Non-pigmented ciliary epithelial cell (primary cell): ENCODE measurements at places on chromosomes 2 and 18.

DNA sequence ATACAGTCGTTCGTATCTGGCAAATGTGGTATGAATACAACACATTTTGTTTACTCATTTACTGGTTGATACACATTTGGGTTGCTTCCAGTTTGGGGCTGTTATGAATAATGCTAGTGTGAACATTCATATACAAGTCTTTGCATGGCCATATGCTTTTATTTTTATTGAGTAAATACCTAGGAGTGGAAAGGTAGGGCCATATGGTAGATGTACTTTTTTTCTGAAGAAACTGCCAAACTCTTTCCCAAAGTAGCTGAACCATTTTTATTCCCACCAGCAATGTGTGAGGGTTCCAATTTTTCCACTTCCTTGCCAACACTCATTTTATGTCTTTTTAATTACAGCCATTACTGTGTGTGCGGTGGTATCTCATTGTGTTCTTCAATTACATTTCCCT is 496.2 kb upstream of the NRXN1 start:
- no peak for DNase-seq

- DNase-seq = no peak
Observed at GRCh38 chr2:198098918-198099317, 294.5 kb downstream of the PLCL1 start.

DNA sequence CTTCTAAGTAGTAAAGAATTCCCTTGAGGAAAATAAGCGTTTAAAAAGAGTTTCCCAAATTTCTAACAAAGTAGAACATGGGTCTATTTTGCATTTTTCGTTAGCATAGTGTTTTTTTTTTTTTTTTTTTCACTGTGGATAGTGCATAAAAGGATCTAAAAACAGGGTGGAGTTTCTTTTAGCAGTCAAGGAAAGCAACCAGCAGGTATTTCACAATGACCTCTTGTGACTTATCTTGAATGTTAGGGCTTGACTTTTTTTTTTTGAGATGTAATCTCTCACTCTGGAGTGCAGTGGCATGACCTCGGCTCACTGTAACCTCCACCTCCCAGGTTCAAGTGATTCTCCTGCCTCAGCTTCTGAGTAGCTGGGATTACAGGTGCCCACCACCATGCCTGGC is 14.9 kb upstream of the DGKD start:
- no peak for DNase-seq

DNA sequence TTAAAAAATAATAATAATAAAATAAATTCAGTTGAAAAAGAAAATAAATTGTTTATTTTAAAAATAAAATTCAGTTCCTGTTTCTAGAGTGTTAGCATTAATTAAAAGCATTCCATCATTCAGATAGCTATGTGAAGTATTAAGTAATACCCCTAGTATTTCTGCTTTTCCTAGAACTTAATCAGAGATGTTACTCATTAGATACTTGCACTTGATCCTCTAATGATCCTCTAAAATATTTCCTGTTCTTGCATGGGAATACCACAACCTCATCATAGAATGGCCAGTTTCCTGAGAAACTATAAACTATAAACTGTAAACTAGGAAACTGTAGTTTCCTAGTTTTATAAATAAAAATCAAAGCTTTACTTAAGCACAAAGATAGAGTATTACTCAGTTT is 11.1 kb upstream of the CNNM3 start:
- DNase-seq = no peak

GRCh38 chr18:32891130-32891529 is 118.3 kb upstream of the KLHL14 start:
- no peak for DNase-seq
